Activated CD4-positive, alpha-beta T cell treated with anti-CD3 and anti-CD28 coated beads for 36 hours (primary cell): ENCODE measurements at places on chromosomes 12 and 14.

- H3K27ac ChIP-seq = no peak overlapping the region
- peaks cover 5% of the 10 kb centered on the region for H3K27me3 ChIP-seq
- no peaks in the 10 kb centered on the region for H3K36me3 ChIP-seq
- no peak overlapping the region for H3K4me3 ChIP-seq
These were observed 24.0 kb downstream of the FGF6 start for GRCh38 chr12:4421590-4422031.

DNA sequence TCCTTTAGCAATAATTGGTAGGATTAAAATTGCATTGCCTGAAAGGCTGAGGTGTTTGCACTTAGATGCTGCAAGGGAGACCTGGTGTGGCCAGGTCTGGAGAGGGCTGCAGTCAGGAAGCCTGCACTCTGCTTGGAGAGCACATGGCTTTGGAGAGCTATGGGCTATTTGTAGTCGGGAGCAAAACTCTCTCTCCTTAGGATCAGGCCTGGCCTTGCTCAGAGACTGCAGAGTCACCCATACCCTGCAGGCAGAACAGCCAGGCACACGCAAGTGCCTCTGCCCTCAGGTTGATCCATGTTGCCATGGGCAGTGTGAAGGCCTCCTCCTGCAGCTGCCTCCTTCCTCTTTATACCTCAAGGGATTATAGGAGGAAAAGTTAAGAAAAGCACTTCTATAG is 26.8 kb downstream of the CKB start:
- no peak overlapping the region for H3K27ac ChIP-seq
- no peak for DNase-seq
- H3K27me3 ChIP-seq = no peaks in the 10 kb centered on the region
- H3K36me3 ChIP-seq = peaks cover 28% of the 10 kb centered on the region

- no peak overlapping the region for H3K27ac ChIP-seq
- no peaks in the 10 kb centered on the region for H3K4me1 ChIP-seq
- H3K27me3 ChIP-seq = no peaks in the 10 kb centered on the region
- H3K4me3 ChIP-seq = no peak overlapping the region
These were observed 412.7 kb upstream of the SEL1L start for GRCh38 chr14:81946375-81946774.

- DNase-seq = no peak
- H3K27me3 ChIP-seq = peaks cover 4% of the 10 kb centered on the region
- no peak overlapping the region for H3K27ac ChIP-seq
- H3K4me3 ChIP-seq = no peak overlapping the region
- no peaks in the 10 kb centered on the region for H3K36me3 ChIP-seq
These were observed 13.6 kb downstream of the TTC8 start for GRCh38 chr14:88838015-88838414.

DNA sequence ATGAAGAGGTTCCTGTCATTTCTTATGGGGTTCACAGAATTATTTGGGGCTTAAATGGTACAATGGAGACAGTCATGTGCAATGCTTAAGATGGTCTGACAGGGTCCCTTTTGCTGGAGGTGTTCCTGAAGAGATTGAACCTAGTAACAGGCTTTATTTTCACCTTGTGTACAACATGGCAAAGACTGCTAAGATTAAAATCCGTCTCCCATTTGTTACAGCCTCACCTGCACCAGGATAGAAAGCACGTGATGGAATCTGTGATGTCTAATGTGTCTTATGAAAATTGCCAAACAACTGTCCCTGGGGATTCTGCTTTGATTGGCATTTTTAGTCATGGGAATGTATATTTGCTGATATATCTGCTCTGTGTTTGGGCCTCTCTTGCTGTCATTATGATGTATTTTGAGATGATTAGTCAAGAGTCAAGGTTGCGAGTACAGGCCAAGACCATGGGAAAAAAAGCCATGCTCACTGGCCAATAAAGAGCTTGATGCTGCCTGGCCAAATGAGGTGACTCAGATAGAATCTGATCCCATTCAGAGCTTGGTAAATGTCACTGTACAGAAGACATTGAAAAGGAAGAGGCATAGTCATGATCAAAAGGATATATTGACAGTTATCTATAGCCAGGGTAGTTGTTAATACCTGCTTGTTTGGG is 96.1 kb downstream of the FLRT2 start:
- no peaks in the 10 kb centered on the region for H3K27me3 ChIP-seq
- H3K36me3 ChIP-seq = no peaks in the 10 kb centered on the region
- H3K27ac ChIP-seq = no peak overlapping the region
- H3K4me1 ChIP-seq = no peaks in the 10 kb centered on the region
- no peak for DNase-seq

GRCh38 chr12:64229796-64230195 is 7.7 kb upstream of the KICS2 start:
- H3K4me3 ChIP-seq = no peak overlapping the region
- H3K4me1 ChIP-seq = no peaks in the 10 kb centered on the region
- H3K36me3 ChIP-seq = no peaks in the 10 kb centered on the region
- no peak overlapping the region for H3K27ac ChIP-seq
- peaks cover 11% of the 10 kb centered on the region for H3K27me3 ChIP-seq

- no peak for DNase-seq
- H3K27ac ChIP-seq = peak overlapping the region; percentile 51
- no peaks in the 10 kb centered on the region for H3K4me1 ChIP-seq
- H3K36me3 ChIP-seq = peaks cover 59% of the 10 kb centered on the region
These were observed 12.6 kb downstream of the SFSWAP start for GRCh38 chr12:131723532-131723931.

GRCh38 chr12:93072340-93072739 is 143.2 kb upstream of the EEA1 start:
- no peak overlapping the region for H3K27ac ChIP-seq
- H3K36me3 ChIP-seq = no peaks in the 10 kb centered on the region
- peaks cover 8% of the 10 kb centered on the region for H3K4me1 ChIP-seq
- peaks cover 14% of the 10 kb centered on the region for H3K27me3 ChIP-seq

DNA sequence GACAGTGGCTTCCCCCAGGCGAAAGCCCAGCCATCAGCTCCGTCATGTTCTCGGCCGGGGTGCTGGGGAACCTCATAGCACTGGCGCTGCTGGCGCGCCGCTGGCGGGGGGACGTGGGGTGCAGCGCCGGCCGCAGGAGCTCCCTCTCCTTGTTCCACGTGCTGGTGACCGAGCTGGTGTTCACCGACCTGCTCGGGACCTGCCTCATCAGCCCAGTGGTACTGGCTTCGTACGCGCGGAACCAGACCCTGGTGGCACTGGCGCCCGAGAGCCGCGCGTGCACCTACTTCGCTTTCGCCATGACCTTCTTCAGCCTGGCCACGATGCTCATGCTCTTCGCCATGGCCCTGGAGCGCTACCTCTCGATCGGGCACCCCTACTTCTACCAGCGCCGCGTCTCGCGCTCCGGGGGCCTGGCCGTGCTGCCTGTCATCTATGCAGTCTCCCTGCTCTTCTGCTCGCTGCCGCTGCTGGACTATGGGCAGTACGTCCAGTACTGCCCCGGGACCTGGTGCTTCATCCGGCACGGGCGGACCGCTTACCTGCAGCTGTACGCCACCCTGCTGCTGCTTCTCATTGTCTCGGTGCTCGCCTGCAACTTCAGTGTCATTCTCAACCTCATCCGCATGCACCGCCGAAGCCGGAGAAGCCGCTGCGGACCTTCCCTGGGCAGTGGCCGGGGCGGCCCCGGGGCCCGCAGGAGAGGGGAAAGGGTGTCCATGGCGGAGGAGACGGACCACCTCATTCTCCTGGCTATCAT is 663 bp downstream of the PTGER2 start:
- peaks cover 50% of the 10 kb centered on the region for H3K4me1 ChIP-seq
- H3K27ac ChIP-seq = peak overlapping the region; percentile 80
- no peaks in the 10 kb centered on the region for H3K36me3 ChIP-seq
- peaks cover 56% of the 10 kb centered on the region for H3K27me3 ChIP-seq

GRCh38 chr12:115606040-115606439 is 671.5 kb downstream of the MED13L start:
- H3K4me1 ChIP-seq = no peaks in the 10 kb centered on the region

- H3K4me3 ChIP-seq = no peak overlapping the region
- peak; percentile 69 for DNase-seq
- no peaks in the 10 kb centered on the region for H3K27me3 ChIP-seq
- peaks cover 10% of the 10 kb centered on the region for H3K36me3 ChIP-seq
- peak overlapping the region; percentile 20 for H3K27ac ChIP-seq
- H3K4me1 ChIP-seq = peaks cover 25% of the 10 kb centered on the region
These were observed 96.1 kb downstream of the PLXNC1 start for GRCh38 chr12:94244165-94245133.

GRCh38 chr12:109435428-109436187 is 41.5 kb downstream of the KCTD10 start:
- H3K27ac ChIP-seq = no peak overlapping the region
- no peaks in the 10 kb centered on the region for H3K36me3 ChIP-seq
- DNase-seq = no peak
- no peaks in the 10 kb centered on the region for H3K27me3 ChIP-seq
- H3K4me1 ChIP-seq = peaks cover 5% of the 10 kb centered on the region
- no peak overlapping the region for H3K4me3 ChIP-seq

GRCh38 chr12:90106568-90106967 is 397.9 kb upstream of the ATP2B1 start:
- no peak overlapping the region for H3K27ac ChIP-seq
- DNase-seq = no peak
- no peaks in the 10 kb centered on the region for H3K36me3 ChIP-seq
- H3K4me3 ChIP-seq = no peak overlapping the region
- H3K4me1 ChIP-seq = peaks cover 10% of the 10 kb centered on the region
- H3K27me3 ChIP-seq = peaks cover 2% of the 10 kb centered on the region

DNA sequence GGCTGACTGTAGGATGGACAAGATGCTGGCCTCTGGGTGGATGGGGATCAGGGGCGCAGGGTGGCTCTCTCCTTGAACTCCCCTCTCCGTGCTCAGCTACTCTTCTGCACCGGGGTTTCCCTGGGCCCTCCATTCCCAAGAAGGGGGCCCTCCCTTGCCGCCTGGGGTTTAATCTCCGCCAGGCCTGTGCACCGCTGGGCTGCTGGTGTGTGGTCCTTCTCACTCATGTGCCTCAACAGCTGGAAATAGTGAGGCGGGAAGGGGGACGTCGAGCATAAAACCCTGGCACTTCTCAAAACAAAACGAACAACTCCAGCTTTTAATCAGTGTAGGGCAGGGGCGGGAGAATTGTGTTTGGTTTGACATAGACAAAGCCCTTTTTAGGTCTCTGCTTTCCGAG is 19.0 kb upstream of the SMOC1 start:
- no peaks in the 10 kb centered on the region for H3K4me1 ChIP-seq
- DNase-seq = no peak
- H3K27me3 ChIP-seq = peaks cover 4% of the 10 kb centered on the region
- H3K27ac ChIP-seq = no peak overlapping the region

DNA sequence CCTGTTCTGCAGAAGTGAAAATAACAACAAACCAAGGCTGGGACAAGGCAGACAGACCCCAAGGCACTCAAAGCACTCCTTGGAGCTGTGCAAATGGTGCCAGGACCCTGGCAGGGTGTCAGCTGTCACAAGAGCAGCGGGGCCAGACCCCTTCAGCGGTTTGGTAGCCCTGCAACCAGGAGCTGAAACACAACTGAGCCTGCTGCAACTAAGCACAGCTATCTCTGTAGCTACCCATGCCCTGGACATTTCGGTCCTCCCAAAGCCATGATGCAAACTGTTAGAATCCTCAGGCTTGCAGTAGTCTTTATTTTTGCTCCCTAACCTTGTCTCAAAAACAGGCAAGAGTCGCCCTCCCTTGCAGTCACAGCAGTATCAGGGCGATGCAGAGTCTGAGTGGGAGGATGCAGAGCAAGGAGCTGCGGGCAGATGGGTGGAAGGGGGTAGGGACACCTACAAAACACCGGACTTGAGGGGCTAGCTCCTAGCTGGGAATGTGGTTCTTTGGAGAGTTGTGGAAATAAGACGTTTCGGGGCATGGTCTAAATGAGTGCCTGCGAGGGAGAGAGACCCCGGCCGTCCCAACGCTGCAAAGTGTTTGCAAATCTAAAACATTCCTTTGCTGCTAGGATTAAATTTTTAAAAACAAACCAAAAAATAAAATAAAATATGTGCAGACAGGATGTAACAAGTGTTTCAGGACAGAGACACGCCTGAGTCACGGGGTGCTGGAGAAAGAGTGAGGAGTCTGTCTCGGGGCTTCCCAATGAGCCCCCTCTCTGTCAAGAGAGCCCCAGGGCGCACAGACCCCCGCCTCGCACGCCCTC is 1.0 kb downstream of the NUAK1 start:
- peak overlapping the region; percentile 43 for H3K4me3 ChIP-seq
- H3K27me3 ChIP-seq = peaks cover 63% of the 10 kb centered on the region
- no peak for DNase-seq

DNA sequence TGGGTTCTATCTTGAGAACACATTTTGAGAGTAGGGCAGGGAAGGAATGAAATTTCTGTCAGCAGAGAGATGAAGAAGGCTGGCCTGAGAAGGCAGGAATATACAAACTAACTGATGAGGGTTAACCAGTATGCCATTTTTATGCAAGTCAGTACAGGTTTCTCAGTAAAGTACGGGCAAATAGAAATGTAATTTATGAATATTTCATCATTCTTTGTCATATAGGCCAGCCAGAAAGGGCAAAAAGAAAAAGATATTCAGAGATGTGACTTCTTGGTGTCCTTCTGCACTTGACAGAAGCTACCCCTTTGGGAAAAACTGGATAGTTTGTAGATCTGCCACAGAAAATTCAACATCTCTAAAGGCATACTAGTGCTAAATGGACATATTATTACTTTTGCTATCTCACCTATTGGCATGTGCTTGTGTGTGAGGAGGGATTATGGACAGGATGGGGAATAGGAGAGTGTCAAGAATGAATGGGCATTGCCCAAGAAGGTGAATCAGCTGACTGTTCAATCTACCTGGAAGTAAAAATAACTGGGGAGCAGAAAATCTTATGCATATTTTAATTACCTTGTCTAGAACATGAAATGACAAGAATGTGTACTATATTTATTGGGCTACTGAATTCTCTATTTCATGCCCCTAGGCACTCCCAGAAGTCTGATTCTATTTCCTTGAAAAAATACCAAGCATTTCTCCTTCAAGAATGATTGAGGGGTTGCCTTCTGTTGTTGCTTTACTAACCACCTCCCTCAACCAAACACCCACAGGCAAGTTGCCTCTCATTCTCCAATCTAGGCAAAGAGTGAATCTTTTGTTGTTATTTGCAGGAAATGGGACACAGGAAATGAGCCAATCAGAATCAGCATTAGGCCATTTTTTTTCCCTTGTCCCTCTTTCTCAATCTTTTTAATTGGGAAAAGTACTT is 175.1 kb upstream of the SLC38A2 start:
- H3K4me1 ChIP-seq = peaks cover 58% of the 10 kb centered on the region
- H3K27ac ChIP-seq = peak overlapping the region; percentile 58
- no peak overlapping the region for H3K4me3 ChIP-seq
- no peaks in the 10 kb centered on the region for H3K27me3 ChIP-seq
- peaks cover 5% of the 10 kb centered on the region for H3K36me3 ChIP-seq

DNA sequence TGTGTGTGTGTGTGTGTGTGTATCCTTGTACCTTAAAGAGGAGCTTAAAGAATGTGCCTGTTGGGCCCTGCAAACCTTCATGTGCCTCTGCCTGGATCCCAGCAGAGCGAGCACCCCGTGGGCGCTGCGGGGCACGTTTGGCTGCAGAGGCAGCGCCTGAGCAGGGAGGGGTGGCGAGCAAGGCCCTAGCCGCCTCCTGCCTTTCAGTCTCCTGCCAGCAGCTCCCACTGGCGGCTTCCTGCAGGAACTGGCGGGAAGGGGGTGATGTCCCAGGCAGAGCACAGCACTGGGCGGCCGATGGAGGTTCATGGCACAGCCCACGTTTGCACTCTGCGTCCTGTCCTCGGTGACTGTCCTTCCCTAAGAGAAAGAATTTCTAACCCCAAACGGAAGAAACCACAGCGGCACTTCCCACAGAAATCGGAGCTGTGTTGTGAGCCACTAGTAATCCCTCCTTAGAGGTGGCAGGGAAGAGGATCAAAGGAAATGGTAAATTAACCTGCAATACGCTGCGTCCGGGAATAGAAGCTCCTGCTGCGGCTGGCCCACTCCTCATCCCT is 19.8 kb downstream of the ZBTB42 start:
- DNase-seq = no peak
- no peak overlapping the region for H3K4me3 ChIP-seq
- peaks cover 3% of the 10 kb centered on the region for H3K4me1 ChIP-seq
- peaks cover 10% of the 10 kb centered on the region for H3K36me3 ChIP-seq
